Aorta (tissue), 5 donors: ENCODE measurements at places on chromosomes 12 and 14. TPM values are rescaled to one million over a fixed set of nuclear protein-coding genes. Genes with fewer than 3 reads are reported as not detected.

GRCh38 chr14:87131879-87132278, 861.1 kb downstream of the GALC start:
- H3K4me3 ChIP-seq = no peak overlapping the region
- H3K27ac ChIP-seq = no peak overlapping the region
- DNase-seq = no peak
- no peaks in the 10 kb centered on the region for H3K4me1 ChIP-seq

DNA sequence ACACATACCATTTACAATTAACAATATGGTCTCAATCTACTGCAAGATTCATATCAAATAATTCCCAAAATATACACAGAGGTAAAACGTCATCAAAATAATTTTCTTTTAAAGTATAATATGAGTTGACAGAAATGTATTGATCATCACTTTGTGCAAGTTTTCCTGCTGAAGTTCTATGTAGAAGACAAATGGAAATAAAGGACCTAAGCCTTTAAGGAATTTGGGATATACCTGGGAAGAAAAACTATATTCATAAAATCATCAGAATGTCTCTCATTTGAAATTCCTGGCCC, 61.1 kb upstream of the DAAM1 start:
- no peak for DNase-seq
- no peaks in the 10 kb centered on the region for H3K27me3 ChIP-seq
- H3K36me3 ChIP-seq = no peaks in the 10 kb centered on the region
- no peak overlapping the region for H3K4me3 ChIP-seq

DNA sequence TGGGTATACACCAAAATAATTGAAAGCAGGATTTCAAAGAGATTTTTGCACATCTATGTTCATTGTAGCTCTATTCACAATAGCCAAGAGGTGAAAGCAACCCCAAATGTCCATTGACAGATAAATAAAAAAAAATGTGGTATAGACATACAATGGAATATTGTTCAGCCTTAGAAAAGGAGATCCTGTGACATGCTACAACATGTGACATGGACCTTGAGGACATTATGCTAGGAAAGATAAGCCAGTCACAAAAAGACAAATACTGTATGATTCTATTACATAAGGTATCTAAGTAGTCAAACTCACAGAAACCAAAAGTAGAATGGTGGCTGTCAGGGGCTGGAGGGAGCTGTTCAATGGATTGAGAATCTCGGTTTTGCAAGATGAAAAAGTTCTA, 12.1 kb downstream of the GPRC5D start:
- no peaks in the 10 kb centered on the region for H3K27me3 ChIP-seq
- H3K27ac ChIP-seq = no peak overlapping the region
- no peaks in the 10 kb centered on the region for H3K4me1 ChIP-seq
- no peak for DNase-seq

Gene IL22
- not detected for polyA plus RNA-seq

Gene AQP2
- not detected for polyA plus RNA-seq
